Hematopoietic multipotent progenitor cell (in vitro differentiated cells): ENCODE measurements at places on chromosomes 11 and 22. TPM values are rescaled to one million over a fixed set of nuclear protein-coding genes. Genes with fewer than 3 reads are reported as not detected.

Gene PRR33
- 0.54 TPM for total RNA-seq

Gene VPREB1
- total RNA-seq = 3.5 TPM

Gene ISX
- total RNA-seq = not detected

Gene OR6M1
- under 0.01 TPM for total RNA-seq

Gene INPP5J
- 1.6 TPM for total RNA-seq

Gene OR52A1
- total RNA-seq = 0.27 TPM

Gene C11orf42
- total RNA-seq = not detected

Gene KCTD14
- total RNA-seq = 0.27 TPM

Gene GAB2
- total RNA-seq = 50.6 TPM

Gene VWCE
- 4.0 TPM for total RNA-seq

Gene BTG4
- not detected for total RNA-seq

Gene MUC2
- total RNA-seq = not detected

Gene KCNQ1
- total RNA-seq = 1.1 TPM

Gene TIGD3
- 4.8 TPM for total RNA-seq

Gene CRY2
- 32.3 TPM for total RNA-seq

Gene C11orf86
- total RNA-seq = not detected

Gene STARD10
- total RNA-seq = 34.7 TPM

Gene PDGFD
- total RNA-seq = 8.3 TPM

Gene CYB5R2
- total RNA-seq = not detected

Gene FOLR2
- under 0.01 TPM for total RNA-seq

Gene FXYD6
- total RNA-seq = 1.3 TPM

Gene RAB38
- 10.2 TPM for total RNA-seq

Gene HYLS1
- total RNA-seq = 1.1 TPM

Gene BCO2
- total RNA-seq = 1.3 TPM

Gene H19
- total RNA-seq = 2.7 TPM

Gene RASD2
- total RNA-seq = under 0.01 TPM

Gene GPR83
- total RNA-seq = not detected

Gene ROBO3
- total RNA-seq = 40.9 TPM
